Keratinocyte (primary cell): ENCODE measurements at places on chromosomes 11 and 22.

- no peak for DNase-seq
Measured at GRCh38 chr11:72418834-72419560, 15.3 kb downstream of the CLPB start.

DNA sequence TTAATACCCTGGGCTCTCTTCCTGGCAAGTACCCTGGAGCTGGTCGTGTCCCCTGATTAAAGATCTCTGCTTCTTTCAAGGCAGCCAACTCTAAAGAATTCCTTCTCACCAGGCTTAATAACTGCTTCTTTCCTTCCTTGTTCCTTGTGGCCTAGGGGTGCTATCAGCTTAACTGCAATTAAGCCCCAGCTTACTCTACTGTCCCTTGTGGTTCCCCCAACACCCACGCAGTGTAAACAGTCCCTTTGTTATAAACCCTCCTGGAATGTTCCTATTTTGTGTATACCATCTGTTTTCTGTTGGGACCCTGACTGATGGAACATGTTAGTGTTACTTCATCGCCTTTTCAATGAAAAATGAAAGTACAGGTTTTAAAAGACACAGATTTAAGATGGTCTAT is 126.4 kb upstream of the KIRREL3 start:
- DNase-seq, result no peak

DNA sequence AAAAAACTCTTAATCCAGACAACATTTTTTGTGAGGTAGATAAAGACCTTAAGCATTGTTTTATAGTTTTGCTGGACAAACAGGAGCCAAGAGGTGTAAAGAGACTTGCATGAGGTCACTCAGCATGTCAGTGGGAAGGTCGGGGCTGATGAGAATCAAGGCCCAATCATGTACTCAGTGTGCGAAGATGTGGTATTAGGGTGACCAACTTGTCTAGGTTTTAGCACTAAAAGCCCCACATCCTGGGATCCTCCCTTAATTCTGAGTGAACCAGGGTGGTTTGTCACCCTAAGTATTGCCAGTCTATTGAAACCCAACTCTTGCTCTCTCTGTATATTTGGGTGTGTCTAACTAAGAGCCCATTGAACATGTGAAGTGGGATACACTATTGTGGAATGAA is 19.5 kb upstream of the SORL1-AS1 start:
- no peak for DNase-seq

GRCh38 chr11:67240576-67241389 is 25.5 kb upstream of the GRK2 start:
- DNase-seq, result no peak

DNA sequence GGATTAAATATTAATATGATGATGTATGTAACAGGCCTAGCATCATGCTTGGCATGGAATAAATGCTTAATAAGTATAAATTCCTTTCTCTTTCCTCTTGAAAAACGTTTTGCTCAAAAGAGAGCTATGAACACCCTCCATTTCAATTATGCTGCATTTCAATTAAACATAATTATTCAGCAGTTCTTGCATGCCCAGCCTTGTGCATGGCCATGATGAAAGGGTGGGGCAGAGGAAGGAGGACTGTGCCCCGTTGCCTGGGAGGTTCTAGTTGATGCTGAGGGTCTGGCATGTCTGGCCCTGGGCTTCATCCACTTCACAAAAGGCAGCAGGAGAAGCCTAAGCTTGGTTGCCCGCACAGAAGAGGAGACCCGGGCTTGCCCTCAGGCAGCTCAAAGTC is 73.6 kb upstream of the PHOX2A start:
- DNase-seq, result no peak

DNA sequence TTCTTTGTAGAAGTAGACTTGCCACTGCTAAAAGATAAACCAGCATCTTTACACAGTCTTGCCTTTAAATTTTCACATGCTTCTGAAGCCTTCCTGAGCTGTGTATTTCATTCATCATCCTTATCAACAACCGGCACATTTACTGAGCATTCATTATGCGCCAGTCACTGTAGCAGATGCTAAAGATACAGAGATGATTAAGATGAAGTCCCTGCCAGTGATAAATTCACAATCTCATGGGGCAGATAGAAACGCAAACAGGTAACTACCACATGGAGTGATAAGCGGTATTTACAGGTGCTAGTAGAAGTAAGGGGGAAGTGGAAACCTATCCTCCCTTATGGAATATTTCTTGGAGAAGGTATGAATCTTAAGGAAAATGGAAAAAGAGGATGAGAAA is 67.2 kb downstream of the PRCP start:
- no peak for DNase-seq

DNA sequence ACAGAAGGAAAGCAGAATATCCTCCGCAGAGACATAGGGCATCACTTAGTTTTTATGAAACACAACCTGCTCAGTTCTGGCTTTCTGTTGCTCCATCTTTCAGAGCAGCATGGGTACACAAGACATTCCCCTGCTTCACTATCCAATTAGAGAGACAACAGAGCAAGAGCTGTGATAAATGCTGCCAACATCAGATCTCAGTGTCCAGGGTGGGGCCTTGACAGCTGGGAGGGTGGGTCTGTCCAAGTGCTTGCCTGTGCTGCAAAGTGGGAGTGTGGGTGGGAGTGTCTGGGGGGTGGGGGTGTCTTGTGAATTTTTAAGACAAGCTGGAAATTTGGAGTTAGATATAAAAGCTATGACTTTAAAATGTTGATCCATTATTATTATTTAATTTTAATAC is 369.6 kb downstream of the TENM4 start:
- no peak for DNase-seq

DNA sequence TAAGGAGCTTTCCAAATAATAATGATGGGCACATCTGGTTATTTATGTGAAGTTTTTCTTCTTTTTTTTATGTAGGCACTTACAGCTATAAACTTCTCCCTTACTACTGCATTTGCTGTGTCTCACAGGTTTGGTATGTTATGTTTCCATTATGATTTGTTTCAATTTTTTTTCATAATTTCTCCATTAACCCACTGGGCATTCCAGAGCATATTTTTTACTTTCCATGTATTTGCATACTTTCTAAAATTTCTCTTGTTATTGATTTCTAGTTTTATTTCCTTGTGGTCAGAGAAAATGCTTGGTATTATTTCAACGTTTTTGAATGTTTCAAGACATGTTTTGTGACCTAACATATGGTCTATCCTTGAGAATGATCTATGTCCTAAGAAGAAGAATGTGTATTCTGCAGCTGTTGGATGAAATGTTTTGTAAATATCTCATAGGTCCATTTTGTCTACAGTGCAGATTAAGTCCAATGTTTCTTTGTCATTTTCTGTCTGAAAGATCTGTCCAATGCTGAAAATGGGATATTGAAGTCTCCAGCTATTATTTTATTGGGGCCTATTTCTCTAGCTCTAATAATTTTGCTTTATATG is 362.1 kb downstream of the DDX10 start:
- no peak for DNase-seq

GRCh38 chr11:117059611-117060148 is 38.5 kb downstream of the SIK3 start:
- DNase-seq, result no peak

DNA sequence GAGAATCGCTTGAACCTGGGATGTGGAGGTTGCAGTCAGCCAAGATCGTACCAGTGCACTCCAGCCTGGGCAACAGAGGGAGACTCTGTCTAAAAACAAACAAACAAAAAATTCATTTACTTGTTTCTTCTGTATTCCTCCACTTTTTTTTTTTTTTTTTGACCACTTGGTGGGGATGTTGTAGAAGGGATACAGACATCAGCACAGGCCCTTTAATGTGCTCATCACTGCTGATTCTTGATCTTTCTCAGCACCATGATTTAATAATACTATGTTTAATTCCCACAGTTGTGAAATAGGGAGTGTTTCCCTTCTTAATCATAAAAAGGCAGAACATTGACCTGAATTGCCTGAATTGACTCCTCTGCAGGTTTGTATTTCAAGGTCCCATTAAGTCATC is 4.5 kb downstream of the TTC9C start:
- DNase-seq, result no peak

- no peak for DNase-seq
Measured at GRCh38 chr11:111778047-111778558, 11.9 kb upstream of the PPP2R1B start.

- no peak for DNase-seq
Measured at GRCh38 chr11:94457118-94458029, 36.3 kb downstream of the MRE11 start.

DNA sequence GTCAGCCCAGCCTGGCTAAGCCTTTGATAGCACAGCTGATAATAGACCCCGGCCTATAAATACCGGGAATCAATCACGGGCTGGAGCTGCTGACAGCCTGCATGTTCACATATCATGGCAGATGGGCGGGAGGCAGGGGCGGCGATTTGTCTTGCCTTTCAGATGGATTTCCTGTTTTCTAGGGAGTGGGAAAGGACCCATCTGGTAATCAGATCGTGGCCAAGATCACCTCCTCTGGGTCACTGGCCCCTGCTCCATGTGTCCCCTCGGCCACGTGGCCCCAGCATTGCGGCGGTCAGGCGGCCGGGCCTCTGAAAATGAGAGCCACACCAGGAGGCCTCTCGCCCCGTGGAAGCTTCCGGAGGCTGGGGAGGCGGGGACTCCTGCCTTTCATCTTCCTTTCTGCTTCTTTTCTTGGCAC is 36.6 kb downstream of the SMIM38 start:
- no peak for DNase-seq

GRCh38 chr22:42521228-42521546 is 1.6 kb upstream of the RRP7A start:
- DNase-seq, result no peak

DNA sequence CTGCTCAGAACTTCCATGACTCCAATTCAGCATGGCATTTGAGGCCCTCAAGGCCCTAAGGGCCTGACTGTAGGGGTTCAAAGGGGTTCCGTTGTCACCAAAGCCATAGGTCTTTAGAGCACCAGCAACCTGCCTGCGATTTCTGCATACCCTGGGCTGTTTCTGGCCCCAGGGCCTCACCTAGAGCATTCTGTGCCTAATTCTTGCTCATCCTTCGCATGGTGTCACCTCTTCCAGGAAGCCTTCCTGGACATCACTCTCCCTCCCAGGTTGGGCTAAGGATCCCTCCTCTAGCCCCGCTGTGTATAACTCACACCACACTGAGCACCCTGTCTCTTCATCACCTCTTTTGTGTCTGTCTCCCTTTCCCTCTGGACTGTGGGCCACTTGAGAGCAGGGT is 194.3 kb downstream of the CEP164 start:
- DNase-seq, result no peak

- DNase-seq, result no peak
Measured at GRCh38 chr22:29606320-29606719, 2.9 kb downstream of the NF2 start.

DNA sequence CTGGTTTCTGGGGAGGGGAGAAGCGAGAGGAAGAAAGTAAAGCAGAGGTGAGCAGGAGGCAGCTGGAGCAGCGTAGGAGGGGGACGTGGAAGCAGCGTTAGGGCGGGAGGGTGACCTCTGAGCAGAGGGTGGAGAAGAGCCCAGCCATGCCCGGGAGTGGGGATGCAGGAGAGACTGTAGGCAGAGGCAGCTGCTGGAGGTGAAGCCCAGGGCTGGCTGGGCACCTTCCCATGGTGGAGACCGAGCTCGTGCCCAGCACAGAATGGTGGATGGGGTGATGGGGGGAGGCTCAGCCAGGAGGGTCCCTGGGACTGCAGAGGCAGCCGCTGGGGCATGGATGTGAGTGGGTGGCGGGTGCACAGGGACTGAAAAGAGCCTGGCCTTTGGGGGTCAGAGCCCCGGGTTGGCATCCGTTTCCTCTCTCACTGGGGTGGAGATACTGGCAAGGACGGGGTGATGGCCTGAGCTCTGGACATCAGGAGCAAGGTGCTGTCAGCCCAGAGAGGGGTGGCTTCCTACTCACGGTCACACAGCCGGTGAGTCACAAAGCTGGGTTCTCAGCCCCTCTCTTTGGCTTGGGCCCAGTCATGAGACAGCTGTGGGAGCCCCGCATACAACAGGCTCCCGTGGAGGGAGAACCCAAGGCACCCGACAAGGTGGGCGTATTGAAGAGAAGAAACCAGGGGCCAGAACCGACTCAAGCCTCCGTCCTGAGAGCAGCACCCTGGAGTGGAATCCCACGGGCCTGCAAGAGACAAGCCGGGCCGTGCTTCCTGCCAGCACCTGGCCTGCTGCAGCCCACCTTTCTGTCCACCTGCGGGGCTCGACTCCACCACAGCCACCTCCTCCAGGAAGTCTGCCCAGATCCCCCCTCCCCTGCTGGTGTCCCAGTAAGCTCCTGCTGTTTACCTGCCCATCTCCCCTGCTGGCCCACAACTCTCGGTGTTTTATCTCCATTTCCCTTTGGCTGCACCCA is 45.8 kb upstream of the FGF3 start:
- no peak for DNase-seq

DNA sequence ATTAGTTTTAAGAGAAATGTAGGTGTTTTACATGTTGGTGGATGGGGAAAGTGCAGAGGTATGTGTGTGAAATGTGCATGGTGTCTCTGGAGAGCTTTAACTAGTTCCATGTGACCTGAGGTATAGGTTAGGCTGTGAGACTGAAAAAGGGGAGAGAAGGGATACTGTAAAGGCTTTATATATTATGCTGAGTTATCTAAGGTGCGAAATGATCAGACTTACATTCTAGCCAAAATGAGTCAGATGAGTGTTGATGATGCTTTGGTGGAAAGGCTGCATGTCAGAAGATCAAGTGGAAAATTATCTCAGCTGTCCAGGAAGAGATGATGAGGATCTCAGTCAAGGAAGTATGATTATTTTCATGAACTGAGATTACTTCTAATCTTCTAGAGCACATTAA is 15.8 kb downstream of the ACAT1 start:
- no peak for DNase-seq

GRCh38 chr22:28988457-28988856 is 73.2 kb downstream of the C22orf31 start:
- DNase-seq, result no peak

GRCh38 chr11:116576526-116576925 is 196.3 kb downstream of the BUD13 start:
- DNase-seq, result no peak

DNA sequence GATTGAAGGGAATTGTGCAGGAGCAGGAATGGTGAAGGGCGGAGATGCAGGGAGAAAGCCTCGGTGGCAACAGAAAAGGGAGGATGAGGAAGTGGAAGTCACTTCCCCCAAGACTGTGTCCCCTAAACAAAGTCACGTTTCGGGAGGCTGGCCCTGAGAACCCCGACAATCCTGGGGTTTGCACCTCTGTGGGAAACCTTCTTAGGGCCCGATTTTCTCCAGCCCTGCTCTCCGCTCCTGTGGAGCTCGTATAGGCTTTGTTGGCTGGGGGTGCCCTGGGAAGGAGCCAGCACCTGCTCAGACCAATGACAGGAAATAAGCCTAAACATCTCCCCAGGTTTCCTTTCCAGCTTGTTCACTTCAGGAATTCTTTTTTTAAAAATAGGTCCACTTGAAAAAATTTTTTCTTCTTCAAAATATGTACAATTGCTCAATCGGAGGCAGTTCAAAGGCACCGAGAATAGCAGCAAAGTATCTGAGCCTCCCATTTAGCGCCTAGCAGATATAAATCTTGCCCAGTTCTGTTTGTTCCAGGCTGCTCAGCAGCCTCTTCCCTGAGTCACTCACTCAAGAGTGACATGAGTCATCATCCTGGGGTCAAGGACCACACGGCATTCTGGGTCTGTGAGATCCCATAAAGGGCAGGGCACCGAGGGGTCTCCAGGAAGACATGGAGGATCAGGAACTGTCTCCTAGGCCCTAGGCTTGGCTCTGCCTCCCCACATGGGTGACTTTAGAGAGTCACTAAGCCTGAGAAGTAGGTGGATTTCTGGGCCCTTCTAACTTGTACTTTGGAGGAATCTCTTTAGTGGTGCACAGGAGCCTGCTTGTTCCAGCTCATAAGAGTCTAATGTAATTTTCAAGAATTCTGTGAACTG is 34.0 kb downstream of the IRAG1 start:
- no peak for DNase-seq
